Fibroblast of skin of back (primary cell): ENCODE measurements at places on chromosomes 3 and 15.

GRCh38 chr3:187039100-187039722 lies 100.1 kb downstream of the RPL39L start:
- DNase-seq, result no peak

GRCh38 chr3:157393113-157393512 lies 43.5 kb upstream of the PTX3 start:
- DNase-seq, result no peak

- DNase-seq, result peak; percentile 99
Observed at GRCh38 chr3:123660900-123661299, 76.0 kb upstream of the HACD2 start.

DNA sequence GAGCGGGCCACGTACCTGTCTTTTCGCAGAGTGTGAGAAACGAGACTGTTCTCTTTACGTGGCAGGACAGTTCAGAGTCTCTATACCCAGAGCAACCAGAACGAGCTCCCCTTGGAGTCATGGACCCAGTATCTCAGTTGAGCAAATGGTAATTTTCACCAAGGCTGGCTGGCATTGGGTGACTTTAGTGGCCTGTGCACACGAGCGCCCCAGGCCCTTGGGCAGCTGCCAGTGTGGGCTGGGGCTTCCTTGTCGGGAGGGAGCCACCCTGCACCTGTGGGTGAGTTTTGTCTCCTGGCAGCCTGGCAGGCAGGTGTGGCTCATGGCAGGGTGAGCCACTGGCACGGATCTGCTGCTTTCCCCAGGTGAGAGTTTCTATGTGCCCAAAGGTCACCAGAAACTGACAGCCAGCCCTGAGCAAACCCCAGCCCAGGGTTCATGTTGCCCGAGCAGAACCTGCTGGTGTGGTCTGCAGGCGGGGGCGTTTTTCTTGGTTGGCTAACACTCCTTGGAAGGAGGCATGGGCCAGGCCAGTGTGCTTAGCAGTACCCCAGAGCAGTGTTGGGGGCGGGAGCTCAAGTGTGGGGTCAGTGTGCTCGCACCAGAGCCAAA lies 135.0 kb downstream of the TJP1 start:
- no peak for DNase-seq

GRCh38 chr3:13087320-13087990 lies 14.2 kb upstream of the IQSEC1 start:
- DNase-seq, result no peak

- DNase-seq, result no peak
Observed at GRCh38 chr3:71926262-71926600, 141.3 kb upstream of the PROK2 start.

- no peak for DNase-seq
Observed at GRCh38 chr3:108322352-108322751, 26.0 kb downstream of the HHLA2 start.

DNA sequence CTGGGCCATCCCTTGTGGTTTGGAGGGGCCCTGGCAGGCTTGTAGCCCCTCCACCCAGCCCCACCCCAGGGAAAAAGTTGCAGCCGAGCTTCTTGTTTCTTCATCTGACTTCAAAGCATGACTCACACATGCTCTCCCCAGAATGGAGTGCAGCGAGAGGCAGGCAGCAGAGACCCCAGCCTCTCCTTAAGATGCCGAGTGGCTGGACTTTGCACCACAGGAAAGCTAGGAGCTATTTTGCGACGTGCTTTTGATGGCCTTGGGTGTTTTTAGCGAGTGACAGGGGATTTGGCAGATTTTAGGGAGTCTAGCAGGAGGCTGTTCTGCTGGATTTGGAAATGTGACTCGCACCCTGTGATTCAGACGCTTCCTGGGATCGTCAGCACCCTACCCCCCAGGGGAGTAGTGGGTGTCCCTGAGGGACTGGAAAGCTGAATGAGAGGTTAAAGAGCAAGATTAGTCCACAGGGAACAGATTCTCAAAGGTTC lies 14.2 kb downstream of the BAHD1 start:
- peak; percentile 65 for DNase-seq

DNA sequence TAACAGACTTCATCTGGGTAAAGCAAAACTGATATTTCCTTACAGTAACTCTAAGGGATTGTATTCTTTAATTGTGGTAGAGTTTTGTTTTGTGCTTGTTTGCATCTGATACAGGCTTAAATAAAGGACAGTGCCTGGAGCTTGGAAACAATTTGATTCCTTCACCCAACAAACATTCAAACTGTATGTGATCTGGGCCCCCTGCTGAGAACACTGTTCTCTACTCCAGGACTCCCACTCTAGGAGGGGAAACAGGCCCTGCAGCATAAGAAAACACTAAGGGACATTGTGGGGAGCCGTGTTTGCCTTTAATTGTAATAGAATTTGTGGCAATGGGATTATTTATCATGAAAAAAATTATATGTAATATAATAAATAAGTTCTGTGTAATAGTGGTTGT lies 56.9 kb downstream of the CTDSPL start:
- DNase-seq, result no peak

DNA sequence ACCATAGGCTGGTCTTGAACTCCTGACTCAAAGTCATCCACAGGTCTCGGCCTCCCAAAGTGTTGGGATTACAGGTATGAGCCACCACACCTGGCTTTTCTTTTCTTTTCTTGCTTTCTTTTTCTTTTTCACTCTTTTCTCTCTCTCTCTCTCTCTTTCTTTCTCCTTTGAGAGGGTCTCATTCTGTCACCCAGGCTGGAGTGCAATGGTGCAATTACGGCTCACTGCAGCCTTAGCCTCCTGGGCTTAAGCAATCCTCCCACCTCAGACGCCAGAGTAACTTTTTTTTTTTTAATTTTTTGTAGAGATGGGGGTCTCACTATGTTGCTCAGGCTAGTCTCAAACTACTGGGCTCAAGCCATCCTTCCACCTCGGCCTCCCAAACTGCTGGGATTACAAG lies 133.1 kb upstream of the UBE2E1 start:
- no peak for DNase-seq

GRCh38 chr15:94576889-94577533 lies 345.6 kb downstream of the MCTP2 start:
- DNase-seq, result peak; percentile 1

- peak; percentile 74 for DNase-seq
Observed at GRCh38 chr3:8887435-8888300, 75.6 kb downstream of the RAD18 start.

- DNase-seq, result peak; percentile 30
Observed at GRCh38 chr3:81279481-81280379, 481.7 kb downstream of the GBE1 start.

- DNase-seq, result no peak
Observed at GRCh38 chr15:67824197-67824968, 926 bp upstream of the SKOR1 start.

DNA sequence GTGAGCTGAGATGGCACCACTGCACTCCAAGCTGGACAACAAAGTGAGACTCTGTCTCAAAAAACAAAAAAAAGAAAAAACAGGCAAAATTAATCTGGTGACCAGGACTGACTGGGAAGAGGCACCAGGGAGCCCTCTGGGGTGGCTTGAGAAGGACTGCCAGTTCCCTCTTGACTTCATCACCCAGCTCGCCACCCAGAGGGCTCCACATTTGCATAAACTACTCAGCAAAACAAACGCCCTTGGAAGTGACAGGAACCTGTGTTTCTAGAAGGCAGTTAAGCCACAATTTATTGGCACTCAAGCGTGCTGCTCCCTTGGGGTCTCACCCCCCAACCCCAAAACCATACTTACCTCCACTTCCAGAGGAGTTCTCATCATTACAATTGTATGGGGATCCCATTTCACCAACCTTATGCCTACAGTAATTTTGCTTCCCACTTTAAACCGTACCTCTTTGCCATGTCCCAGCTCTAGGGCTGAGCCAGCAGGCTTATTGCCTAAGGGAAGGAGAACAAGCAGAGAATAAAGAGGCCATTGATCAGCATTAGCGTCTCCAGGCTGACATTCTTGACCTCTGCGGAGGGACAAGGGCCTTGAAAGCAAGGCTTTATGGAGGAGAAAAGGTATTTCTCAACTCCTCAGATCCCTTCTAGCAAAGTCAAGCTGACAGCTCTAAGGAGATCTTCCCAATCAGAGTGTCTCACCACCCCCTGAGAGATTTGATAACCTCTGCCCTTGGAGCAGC lies 357.4 kb downstream of the SHQ1 start:
- DNase-seq, result no peak

DNA sequence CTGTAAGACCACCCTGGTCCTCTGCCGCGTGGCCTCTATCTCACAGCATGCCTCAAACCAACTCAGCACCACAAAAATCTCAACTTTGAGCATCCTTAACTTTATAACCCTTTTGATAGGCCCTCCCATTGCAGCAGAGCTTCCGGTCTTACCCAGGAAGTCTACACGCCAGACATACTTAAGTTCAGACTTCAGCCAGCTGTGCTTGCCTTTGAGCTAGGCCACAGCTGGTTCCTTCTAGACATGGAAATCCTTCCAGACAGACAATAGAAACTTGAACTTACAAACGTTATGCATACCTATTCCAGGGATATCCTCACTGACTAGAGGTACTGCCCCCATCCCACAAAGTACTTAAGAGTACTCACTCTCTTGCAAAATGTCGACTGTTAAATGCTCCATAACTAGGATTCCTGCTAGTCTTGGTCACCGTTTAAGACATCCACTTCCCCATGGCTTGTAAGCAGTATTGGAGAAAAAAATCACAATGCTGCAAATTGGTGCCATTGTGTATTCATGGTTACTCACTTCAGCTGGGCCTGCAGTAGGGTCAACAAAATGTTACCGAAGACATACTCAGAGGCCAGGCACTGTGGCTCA lies 183.5 kb downstream of the TBL1XR1 start:
- no peak for DNase-seq

- peak; percentile 71 for DNase-seq
Observed at GRCh38 chr3:55571913-55572312, 84.8 kb upstream of the WNT5A start.

GRCh38 chr3:152109038-152109437 lies 159.7 kb upstream of the MBNL1 start:
- DNase-seq, result no peak

DNA sequence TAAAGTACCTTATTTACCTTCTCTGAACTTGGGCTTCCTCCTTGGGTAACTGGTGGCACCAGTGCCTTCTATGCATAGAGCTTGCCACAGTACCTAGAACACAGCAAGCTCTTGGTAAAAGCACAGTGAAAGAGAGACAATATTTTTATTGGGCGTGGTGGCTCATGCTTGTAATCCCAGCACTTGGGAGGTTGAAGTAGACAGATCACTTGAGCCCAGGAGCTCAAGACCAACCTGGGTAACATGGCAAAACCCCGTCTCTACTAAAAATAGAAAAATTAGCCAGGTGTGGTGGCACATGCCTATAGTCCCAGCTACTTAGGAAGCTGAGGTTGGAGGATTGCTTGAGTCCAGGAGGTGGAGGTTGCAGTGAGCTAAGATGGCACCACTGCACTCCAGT lies 285.1 kb downstream of the PTPRG start:
- DNase-seq, result no peak

GRCh38 chr15:58232281-58233065 lies 94.3 kb downstream of the AQP9 start:
- no peak for DNase-seq

- no peak for DNase-seq
Observed at GRCh38 chr3:62233065-62233464, 140.3 kb downstream of the FEZF2 start.

- DNase-seq, result no peak
Observed at GRCh38 chr3:130548356-130548755, 31.4 kb downstream of the COL6A6 start.

GRCh38 chr15:73239564-73240215 lies 129.1 kb downstream of the HCN4 start:
- no peak for DNase-seq

GRCh38 chr3:177992993-177993970 lies 543.0 kb upstream of the KCNMB2 start:
- no peak for DNase-seq

GRCh38 chr3:111130827-111131226 lies 59.2 kb downstream of the NECTIN3 start:
- DNase-seq, result no peak

GRCh38 chr3:111152496-111152895 lies 80.9 kb downstream of the NECTIN3 start:
- DNase-seq, result peak; percentile 18

DNA sequence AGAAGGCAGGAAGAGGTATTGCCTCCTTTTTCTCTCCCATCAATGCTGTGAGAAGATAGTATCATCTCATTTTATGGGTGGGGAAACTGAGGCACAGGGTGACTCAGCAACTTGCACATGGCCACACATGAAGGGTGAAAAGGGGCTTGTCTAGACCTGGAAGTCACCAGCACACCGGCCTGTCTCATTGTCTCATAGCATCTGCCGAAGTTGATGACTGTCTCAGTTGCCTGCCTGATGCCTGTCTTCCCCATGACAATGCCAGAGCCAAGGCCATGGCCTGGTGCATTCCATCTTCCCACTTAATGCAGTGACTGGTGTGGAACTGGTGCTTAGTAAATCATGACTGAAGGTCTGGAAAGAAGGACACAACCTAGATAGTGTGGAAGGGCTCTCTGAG lies 27.9 kb upstream of the PRR23E start:
- no peak for DNase-seq

DNA sequence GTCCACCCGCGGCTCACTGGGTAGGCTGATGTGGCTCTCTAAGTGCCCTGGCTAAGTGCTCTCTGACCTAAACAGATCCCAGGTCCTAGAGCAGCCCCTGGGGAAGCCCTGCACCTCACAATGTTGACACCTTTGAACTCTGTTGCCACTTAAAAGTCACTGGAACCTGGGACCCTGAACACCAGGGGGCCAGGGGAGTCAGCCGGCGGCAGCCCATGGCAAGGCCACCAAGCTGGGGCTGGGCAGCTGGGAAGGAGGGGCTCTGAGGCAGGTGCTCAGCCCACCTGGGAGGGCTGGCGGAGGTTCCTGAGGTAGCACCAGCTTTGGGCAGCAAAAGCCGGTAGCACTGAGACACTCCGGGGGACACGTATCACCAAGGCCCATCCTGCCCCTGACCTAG lies 129.0 kb downstream of the CHSY1 start:
- DNase-seq, result no peak

GRCh38 chr3:187648177-187648576 lies 22.0 kb downstream of the SST start:
- no peak for DNase-seq

GRCh38 chr15:60618206-60618605 lies 139.3 kb upstream of the ICE2 start:
- DNase-seq, result no peak

- DNase-seq, result peak; percentile 98
Observed at GRCh38 chr3:29065211-29065785, 215.6 kb upstream of the RBMS3 start.

GRCh38 chr15:39631357-39631756 lies 50.5 kb downstream of the THBS1 start:
- DNase-seq, result no peak

DNA sequence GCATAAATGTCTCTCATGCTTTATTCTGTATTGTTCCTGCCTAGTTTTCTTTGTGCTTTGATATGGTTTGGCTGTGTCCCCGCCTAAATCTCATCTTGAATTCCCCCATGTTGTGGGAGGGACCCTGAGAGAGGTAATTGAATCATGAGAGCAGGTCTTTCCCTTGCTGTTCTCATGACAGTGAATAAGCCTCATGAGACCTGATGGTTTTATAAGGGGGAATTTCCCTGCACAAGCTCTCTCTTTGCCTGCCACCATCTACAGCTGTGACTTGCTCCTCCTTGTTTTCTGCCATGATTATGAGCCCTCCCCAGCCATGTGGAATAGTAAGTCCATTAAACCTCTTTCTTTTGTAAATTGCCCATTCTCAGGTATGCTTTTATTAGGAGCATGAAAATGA lies 1596.6 kb downstream of the SI start:
- DNase-seq, result no peak

GRCh38 chr15:36589971-36590370 lies 10.5 kb downstream of the CDIN1 start:
- DNase-seq, result peak; percentile 83
